ENCODE measurements at places on chromosomes 6 and 20. TPM values are rescaled to one million over a fixed set of nuclear protein-coding genes. Genes with fewer than 3 reads are reported as not detected.

DNA sequence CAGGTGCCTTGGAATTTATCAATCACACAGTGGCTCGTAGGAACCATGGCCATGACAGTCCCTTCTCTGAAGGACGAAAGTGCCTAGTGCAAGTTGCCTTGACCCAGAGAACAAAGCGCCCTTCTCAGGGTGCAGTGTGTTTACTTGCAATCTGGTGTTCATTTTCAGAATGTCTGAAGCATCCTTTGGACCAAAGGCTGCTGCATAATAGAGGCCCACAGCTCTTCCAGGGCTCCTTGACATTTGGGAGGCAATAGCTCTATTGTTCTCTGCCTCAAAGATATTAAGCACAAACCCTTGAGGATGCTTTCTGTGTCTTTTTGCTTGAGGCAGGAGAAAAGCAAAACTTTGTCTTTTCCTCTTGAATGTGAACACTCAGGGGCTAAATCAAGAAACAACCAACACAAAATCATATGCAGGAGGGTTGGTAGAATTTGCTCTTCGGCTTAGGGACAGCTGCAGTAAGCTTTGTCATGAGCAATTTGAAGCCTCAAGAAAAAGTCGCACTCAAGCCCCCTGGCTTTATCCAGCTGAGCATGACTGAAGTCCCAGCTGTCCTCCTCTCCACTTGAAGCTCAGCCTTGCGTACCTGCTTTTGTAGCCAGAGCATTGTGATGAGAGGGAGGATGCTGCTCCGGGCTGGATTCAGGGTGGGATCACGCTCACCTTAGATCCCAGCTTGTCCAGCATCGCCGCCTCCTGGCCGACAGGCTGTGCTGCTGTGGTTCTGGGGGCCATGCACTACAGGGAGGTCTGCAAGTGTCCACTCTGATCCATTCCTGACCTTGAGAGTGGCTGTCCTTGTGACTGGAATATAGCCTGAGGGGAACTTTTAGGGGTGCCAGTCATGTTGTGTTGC lies 495.4 kb downstream of the CDH26 start:
- no peaks in the 10 kb centered on the region for H3K36me3 ChIP-seq
- no peak overlapping the region for H3K27ac ChIP-seq
- peaks cover 51% of the 10 kb centered on the region for H3K27me3 ChIP-seq
- no peaks in the 10 kb centered on the region for H3K4me1 ChIP-seq
- DNase-seq: peak; percentile 34

DNA sequence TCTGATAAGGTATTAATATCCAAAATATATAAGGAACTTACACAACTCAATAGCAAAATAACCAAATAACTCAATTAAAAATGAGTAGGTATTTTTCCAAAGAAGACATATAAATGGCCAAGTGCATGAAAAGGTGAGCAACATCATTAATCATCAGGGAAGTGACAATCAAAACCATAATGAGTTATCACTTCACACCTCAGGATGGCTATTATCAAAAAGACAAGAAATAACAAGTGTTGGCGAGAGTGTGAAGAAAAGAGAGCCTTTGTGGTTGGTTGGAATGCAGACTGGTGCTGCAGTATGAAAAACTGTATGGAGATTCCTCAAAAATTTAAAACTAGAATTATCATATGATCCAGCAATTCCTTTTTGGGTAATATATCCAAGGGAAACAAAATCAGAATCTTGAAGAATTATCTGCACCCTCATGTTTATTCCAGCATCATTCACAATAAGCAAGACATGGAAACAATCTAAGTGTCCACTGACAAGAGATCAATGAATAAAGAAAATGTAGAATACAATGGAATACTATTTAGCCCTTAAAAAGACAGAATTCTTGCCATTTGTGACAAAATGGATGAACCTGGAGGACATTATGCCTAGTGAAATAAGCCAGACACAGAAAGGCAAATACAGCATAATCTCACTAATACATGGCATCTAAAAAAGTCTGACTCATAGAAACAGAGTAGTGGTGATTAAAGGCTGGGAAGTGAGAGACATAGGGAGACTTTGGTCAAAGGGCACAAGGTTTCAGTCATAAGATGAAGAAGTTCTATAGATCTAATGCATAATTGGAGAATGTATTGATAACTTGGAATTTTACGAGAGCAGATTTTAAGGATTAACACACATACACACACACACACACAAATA lies 175.6 kb downstream of the FOXA2 start:
- H3K36me3 ChIP-seq: no peaks in the 10 kb centered on the region
- no peak for DNase-seq
- H3K27ac ChIP-seq: no peak overlapping the region

BFSP1 gene
- total RNA-seq: not detected

GINM1 gene
- total RNA-seq: 32.6 TPM

DNA sequence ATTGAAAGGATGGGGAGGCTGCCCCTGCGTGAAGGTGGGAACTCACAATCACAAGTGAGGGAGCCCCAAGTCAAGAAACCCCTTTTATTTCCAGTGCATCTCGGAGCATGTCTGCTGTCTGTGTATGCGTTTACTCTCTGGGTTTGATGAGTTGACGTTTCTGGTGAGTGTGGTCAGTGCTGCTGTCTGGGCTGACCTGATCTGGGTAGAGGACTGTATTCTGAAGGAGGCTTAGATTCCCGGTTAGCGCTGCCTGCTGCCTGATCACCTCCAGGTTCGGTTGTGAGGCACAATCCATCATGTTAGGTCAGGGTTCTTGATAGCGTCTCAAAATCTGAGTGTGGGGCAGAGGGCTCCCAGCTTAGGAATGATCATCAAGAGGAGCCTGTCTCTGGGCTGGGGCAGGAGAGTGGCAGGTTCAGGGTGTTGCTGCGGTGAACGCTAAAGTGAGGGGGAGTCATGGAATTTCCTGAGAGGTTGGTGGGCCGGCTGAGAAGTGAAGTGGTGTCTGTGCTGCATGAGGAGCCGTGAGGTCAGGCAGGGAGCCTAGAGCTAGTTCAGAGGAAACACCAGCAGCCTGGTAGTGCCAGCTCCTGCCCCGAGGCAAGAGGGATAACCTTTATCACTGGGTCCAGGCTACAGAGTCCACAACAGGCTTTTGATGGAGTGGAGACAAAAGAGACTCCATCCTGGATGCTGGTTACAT lies 225.3 kb upstream of the CST7 start:
- no peak overlapping the region for H3K27ac ChIP-seq
- DNase-seq: no peak
- H3K4me1 ChIP-seq: peaks cover 20% of the 10 kb centered on the region
- no peaks in the 10 kb centered on the region for H3K27me3 ChIP-seq

GRCh38 chr6:145090801-145091585 lies 644.3 kb downstream of the EPM2A start:
- H3K36me3 ChIP-seq: no peaks in the 10 kb centered on the region
- H3K4me3 ChIP-seq: no peak overlapping the region
- no peak overlapping the region for H3K27ac ChIP-seq
- no peaks in the 10 kb centered on the region for H3K27me3 ChIP-seq

C6orf52 gene
- not detected for total RNA-seq

MANEA gene
- total RNA-seq: 41.7 TPM
